ENCODE measurements at places on chromosomes 4 and X.

- DNase-seq: no peak
Measured at GRCh38 chrX:57587062-57587461, 4.7 kb upstream of the ZXDB start.

- no peak for DNase-seq
Measured at GRCh38 chrX:44483965-44484606, 58.6 kb downstream of the FUNDC1 start.

GRCh38 chr4:151302432-151302831 lies 23.0 kb downstream of the SH3D19 start:
- DNase-seq: no peak

DNA sequence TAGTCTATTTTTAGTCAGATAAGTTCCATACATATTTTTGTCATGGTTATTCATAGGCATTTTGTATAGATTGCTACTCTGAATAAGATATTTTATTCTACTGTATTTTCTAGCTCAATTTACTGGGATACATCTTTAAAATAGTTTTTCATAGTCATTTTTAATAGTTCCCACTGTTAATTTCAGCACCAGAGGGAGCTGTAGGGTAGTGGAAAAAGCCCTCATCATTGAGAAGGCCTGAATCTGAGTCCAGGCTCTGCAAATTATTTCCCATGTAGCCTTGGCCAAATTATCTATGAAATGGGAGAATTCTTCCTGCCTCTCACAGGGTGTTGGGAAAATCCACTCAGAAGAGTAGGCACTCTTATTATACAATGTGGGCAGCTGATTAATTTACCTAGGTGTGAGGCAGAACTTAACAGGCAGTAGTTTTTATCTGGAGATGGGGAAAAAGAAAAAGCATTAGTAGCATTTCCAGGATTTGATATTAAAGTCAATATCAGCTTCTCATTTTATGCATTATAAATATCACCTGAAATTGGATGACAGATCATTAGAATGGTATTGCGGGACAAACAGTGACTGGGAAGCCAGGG lies 102.9 kb upstream of the PAQR3 start:
- no peak for DNase-seq

GRCh38 chr4:29817961-29818360 lies 902.2 kb upstream of the PCDH7 start:
- no peak for DNase-seq

GRCh38 chrX:72126539-72127140 lies 5.1 kb downstream of the RTL5 start:
- peak; percentile 83 for DNase-seq

GRCh38 chrX:118694638-118695037 lies 32.8 kb upstream of the IL13RA1 start:
- no peak for DNase-seq

- DNase-seq: no peak
Measured at GRCh38 chr4:180932370-180933001, 1310.7 kb upstream of the TENM3 start.

DNA sequence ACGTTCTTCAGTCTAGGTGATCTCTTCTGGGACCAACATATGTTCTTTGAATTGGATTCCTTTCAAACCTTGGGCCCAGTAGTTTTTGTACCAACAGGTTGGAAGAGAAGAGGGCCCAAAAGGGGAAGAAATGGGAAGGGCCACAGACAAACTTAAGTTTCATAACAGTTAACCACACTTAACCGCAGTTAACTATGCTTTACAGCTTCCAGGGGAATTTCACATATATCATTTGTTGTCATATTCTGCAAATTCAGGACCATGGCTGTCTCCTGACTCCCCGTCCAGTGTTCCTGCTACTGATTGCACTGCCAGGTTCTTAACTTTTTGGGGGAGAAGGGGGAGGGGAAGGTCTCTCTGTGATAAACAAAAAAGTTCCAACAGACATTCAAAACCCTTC lies 34.6 kb downstream of the RTL5 start:
- no peak for DNase-seq

DNA sequence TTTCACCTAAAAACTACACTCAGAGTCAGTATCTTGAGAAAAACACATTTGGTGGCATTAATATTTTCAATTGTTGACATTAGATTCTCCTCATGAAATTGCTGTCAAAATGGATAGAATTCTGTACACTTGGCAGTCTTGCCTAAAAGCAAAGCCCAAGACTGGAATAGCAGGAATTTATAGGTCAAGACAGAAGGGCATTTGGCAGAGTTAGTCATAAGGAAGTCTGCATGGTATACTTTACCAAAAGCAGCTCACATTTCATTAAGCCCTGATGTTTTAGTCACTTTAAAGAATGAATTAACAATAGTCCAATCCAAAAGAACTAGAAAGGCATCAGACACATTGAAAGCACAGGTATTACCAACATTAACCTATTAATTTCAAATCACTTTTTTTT lies 7.1 kb downstream of the CCDC160 start:
- no peak for DNase-seq
